ENCODE measurements at places on chromosomes 4 and X. TPM values are rescaled to one million over a fixed set of nuclear protein-coding genes. Genes with fewer than 3 reads are reported as not detected.

CT45A3 gene
- not detected for total RNA-seq

NUDT11 gene
- total RNA-seq: 2.8 TPM

MAGEA10 gene
- not detected for total RNA-seq

TCEAL8 gene
- total RNA-seq: 30.3 TPM

CORIN gene
- total RNA-seq: not detected

BEX2 gene
- 14.1 TPM for total RNA-seq

CNKSR2 gene
- total RNA-seq: 3.1 TPM

TXK gene
- total RNA-seq: 0.31 TPM

FGFRL1 gene
- 23.8 TPM for total RNA-seq

SERPINA7 gene
- total RNA-seq: not detected

RASGEF1B gene
- total RNA-seq: not detected

MTTP gene
- total RNA-seq: not detected

RTL9 gene
- 0.09 TPM for total RNA-seq

MAGEE2 gene
- total RNA-seq: not detected

TXLNG gene
- total RNA-seq: 13.9 TPM

VSIG1 gene
- 0.35 TPM for total RNA-seq

ANKRD50 gene
- total RNA-seq: 2.9 TPM

ARMCX5 gene
- total RNA-seq: 10.9 TPM

TDO2 gene
- 0.73 TPM for total RNA-seq

AKAP4 gene
- total RNA-seq: not detected

NHS gene
- total RNA-seq: 4.3 TPM

MND1 gene
- 21.1 TPM for total RNA-seq

HPF1 gene
- 17.4 TPM for total RNA-seq

PIN4 gene
- total RNA-seq: 36.4 TPM

HS6ST2 gene
- total RNA-seq: not detected

SYNPO2 gene
- total RNA-seq: 1.0 TPM

RAB9B gene
- not detected for total RNA-seq

EVC2 gene
- 2.5 TPM for total RNA-seq

NUDT6 gene
- total RNA-seq: 6.7 TPM

TRIM75 gene
- total RNA-seq: not detected

QRFPR gene
- total RNA-seq: not detected

PDE5A gene
- total RNA-seq: 0.34 TPM

COL4A6 gene
- total RNA-seq: 13.3 TPM

HERC5 gene
- 4.1 TPM for total RNA-seq

SPANXA1 gene
- total RNA-seq: not detected

GAGE1 gene
- total RNA-seq: not detected

TMEM156 gene
- total RNA-seq: 17.8 TPM

ATP11C gene
- total RNA-seq: 14.2 TPM

ZNF630 gene
- 0.49 TPM for total RNA-seq

ERVMER34-1 gene
- 0.28 TPM for total RNA-seq

NPFFR2 gene
- not detected for total RNA-seq

PDE6B gene
- total RNA-seq: not detected

TKTL1 gene
- total RNA-seq: not detected

TEX11 gene
- not detected for total RNA-seq

FGF5 gene
- 0.32 TPM for total RNA-seq

CT47C1 gene
- total RNA-seq: not detected

PAPSS1 gene
- total RNA-seq: 27.6 TPM

TLR1 gene
- 0.32 TPM for total RNA-seq

HPRT1 gene
- total RNA-seq: 102 TPM

SLC6A14 gene
- total RNA-seq: not detected

NLRP2B gene
- total RNA-seq: not detected

PAGE2 gene
- not detected for total RNA-seq

POLN gene
- 1.1 TPM for total RNA-seq
